ENCODE measurements at places on chromosomes 11 and 22. TPM values are rescaled to one million over a fixed set of nuclear protein-coding genes. Genes with fewer than 3 reads are reported as not detected.

The TMEM225 gene
- total RNA-seq: not detected

The TRIM51 gene
- not detected for total RNA-seq

The ABTB2 gene
- total RNA-seq: 6.3 TPM

The OSBP2 gene
- total RNA-seq: 14.5 TPM

The PIWIL4 gene
- 2.7 TPM for total RNA-seq

The PVALB gene
- total RNA-seq: not detected

The AQP11 gene
- 0.69 TPM for total RNA-seq

DNA sequence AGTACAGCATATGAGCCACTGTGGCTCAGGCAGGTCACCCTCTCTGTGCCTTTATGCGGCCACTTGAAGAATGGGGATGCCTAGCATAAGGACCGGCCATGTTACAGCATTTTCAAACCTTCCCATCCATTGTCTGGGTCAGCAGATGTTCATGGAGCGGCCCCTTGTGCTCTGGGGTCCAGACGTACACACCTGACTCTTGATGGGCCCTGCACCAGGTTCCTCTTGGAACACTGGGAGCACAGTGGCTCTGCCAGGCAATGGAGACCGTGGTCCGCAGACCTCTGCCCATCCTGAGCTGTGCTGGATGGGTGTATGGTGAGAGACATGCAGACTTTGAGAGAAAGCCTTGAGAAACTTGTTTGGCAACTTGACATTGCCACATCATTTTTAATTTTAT lies 9.8 kb downstream of the PRDM11 start:
- H3K27me3 ChIP-seq: no peaks in the 10 kb centered on the region
- peak; percentile 10 for DNase-seq
- H3K36me3 ChIP-seq: no peaks in the 10 kb centered on the region
- H3K4me3 ChIP-seq: no peak overlapping the region

- DNase-seq: no peak
- H3K27ac ChIP-seq: no peak overlapping the region
- no peaks in the 10 kb centered on the region for H3K4me1 ChIP-seq
- H3K36me3 ChIP-seq: no peaks in the 10 kb centered on the region
- H3K27me3 ChIP-seq: no peaks in the 10 kb centered on the region
These were observed 86.5 kb upstream of the PITPNB start for GRCh38 chr22:28005513-28005912.

DNA sequence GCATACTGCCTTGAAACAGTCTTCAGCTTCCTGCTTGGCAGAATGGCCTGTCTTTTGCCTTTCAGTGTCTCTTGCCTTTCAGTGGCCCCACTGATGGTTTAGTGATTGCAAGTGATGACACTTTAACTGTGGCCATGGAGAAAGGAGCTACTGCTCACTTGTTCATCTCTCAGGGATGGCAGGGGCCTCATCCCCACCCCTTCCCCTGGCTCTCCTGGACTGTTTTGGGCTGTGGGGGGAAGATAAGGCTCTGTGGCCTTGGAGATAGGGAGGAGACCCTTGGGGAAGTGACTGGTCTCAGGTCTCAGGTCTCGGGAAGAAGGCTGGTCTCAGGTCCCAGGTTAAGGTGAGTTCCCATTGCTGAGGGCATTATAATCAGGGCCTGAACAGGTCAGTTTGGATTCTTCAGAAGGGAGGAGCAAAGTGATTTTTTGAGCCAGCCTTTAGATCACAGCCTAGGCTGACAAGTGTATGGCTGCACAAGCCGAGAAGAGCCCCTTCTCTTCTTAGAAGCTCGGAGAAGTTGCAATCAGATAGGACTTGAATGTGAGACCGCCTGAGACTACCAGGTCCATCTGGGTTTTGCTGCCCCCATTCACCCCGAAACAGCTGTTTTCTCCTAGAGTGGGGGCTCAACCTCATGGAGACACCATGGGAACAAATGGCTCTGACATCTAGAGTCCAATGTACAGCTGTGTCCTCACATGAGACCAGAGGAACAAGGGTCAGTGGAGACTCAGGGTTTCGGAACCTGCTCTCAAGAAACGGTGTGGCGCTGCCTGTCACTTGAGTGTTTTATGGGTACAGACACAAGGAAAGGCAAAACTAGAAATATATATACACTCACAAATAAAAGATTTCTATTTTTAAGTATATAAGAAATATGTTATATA lies 15.9 kb upstream of the P2RY2 start:
- peaks cover 30% of the 10 kb centered on the region for H3K4me1 ChIP-seq
- H3K27ac ChIP-seq: peak overlapping the region; percentile 87
- no peaks in the 10 kb centered on the region for H3K36me3 ChIP-seq
- no peaks in the 10 kb centered on the region for H3K27me3 ChIP-seq

GRCh38 chr11:103433386-103434072 lies 324.3 kb downstream of the DYNC2H1 start:
- DNase-seq: no peak
- H3K4me3 ChIP-seq: no peak overlapping the region
- no peaks in the 10 kb centered on the region for H3K4me1 ChIP-seq
- no peaks in the 10 kb centered on the region for H3K36me3 ChIP-seq

GRCh38 chr11:107392611-107393010 lies 65.0 kb downstream of the CWF19L2 start:
- DNase-seq: no peak
- H3K27ac ChIP-seq: no peak overlapping the region
- H3K27me3 ChIP-seq: no peaks in the 10 kb centered on the region
- H3K36me3 ChIP-seq: peaks cover 13% of the 10 kb centered on the region
- H3K4me3 ChIP-seq: no peak overlapping the region
- no peaks in the 10 kb centered on the region for H3K4me1 ChIP-seq

- no peaks in the 10 kb centered on the region for H3K36me3 ChIP-seq
- DNase-seq: no peak
- H3K4me3 ChIP-seq: no peak overlapping the region
- no peaks in the 10 kb centered on the region for H3K27me3 ChIP-seq
- H3K27ac ChIP-seq: no peak overlapping the region
These were observed 5.1 kb upstream of the CALCA start for GRCh38 chr11:14977101-14977880.

GRCh38 chr22:48886604-48887393 lies 940.9 kb downstream of the BRD1 start:
- peak; percentile 13 for DNase-seq
- H3K27me3 ChIP-seq: no peaks in the 10 kb centered on the region
- no peak overlapping the region for H3K27ac ChIP-seq

- H3K27me3 ChIP-seq: no peaks in the 10 kb centered on the region
- no peaks in the 10 kb centered on the region for H3K36me3 ChIP-seq
- H3K4me1 ChIP-seq: no peaks in the 10 kb centered on the region
- DNase-seq: no peak
- no peak overlapping the region for H3K4me3 ChIP-seq
These were observed 27.9 kb downstream of the PAX6 start for GRCh38 chr11:31783252-31783651.

GRCh38 chr11:120186774-120187591 lies 23.8 kb upstream of the OAF start:
- peak; percentile 19 for DNase-seq
- H3K27me3 ChIP-seq: no peaks in the 10 kb centered on the region
- H3K27ac ChIP-seq: peak overlapping the region; percentile 30
- no peak overlapping the region for H3K4me3 ChIP-seq

DNA sequence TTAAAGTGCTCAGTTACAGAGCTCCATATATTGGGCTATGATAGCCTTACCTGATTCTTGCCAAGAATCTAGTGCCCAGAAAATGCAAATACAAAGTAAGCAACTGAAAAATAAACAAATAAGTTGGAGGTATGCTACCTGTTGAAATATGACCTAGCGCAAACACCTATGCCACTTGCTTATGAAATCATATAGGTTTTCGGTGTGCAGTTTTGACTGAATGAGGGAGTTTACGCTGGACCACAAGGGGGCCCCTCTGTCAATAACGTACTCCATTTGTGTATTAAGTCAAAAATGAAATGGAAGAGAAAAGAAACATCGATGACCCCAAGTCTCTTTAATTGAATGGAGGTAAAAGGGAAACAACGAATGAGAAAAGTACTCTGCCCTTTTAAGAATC lies 84.9 kb upstream of the TRIM77 start:
- H3K27ac ChIP-seq: no peak overlapping the region
- H3K4me3 ChIP-seq: no peak overlapping the region
- H3K27me3 ChIP-seq: no peaks in the 10 kb centered on the region
- H3K36me3 ChIP-seq: no peaks in the 10 kb centered on the region

DNA sequence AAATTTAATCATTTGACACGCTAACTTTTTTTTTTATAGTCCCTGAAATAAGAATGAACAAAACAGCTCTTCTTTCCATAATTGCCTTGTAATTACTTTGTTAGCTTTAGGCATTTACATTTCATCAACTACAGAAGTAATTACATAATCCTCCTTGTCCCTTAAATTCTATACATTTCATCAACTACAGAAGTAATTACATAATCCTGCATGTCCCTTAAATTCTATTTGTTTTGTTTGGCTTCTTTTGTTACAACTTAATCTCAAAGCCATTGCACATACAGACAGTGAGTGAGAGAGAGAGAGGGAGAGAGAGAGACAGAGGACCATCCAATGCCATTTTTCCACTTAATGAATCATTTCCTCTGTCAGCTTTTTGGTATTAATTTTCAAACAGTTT lies 873.2 kb downstream of the METTL15 start:
- no peak for DNase-seq
- no peaks in the 10 kb centered on the region for H3K4me1 ChIP-seq
- no peaks in the 10 kb centered on the region for H3K36me3 ChIP-seq
- H3K27me3 ChIP-seq: no peaks in the 10 kb centered on the region

DNA sequence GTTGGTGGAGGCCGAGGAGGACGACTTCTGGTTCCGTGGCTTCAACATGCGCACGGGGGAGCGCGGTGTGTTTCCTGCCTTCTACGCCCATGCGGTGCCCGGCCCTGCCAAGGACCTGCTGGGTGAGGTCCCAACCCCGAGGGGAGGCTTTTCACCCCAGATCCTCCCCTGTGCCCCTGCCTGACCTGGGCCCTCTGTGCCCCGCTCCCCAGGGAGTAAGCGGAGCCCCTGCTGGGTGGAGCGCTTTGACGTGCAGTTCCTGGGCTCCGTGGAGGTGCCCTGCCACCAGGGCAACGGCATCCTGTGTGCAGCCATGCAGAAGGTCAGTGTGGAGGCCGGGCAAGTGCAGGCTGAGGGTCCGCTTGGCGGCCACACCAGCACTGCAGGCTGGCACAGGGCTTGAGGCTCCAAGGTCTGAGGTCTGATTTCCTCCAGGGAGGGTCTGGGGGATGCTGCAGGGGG lies 5.1 kb downstream of the MAPK8IP2 start:
- peaks cover 9% of the 10 kb centered on the region for H3K4me1 ChIP-seq
- DNase-seq: peak; percentile 72
- H3K36me3 ChIP-seq: no peaks in the 10 kb centered on the region
- H3K27ac ChIP-seq: no peak overlapping the region
- H3K4me3 ChIP-seq: no peak overlapping the region

DNA sequence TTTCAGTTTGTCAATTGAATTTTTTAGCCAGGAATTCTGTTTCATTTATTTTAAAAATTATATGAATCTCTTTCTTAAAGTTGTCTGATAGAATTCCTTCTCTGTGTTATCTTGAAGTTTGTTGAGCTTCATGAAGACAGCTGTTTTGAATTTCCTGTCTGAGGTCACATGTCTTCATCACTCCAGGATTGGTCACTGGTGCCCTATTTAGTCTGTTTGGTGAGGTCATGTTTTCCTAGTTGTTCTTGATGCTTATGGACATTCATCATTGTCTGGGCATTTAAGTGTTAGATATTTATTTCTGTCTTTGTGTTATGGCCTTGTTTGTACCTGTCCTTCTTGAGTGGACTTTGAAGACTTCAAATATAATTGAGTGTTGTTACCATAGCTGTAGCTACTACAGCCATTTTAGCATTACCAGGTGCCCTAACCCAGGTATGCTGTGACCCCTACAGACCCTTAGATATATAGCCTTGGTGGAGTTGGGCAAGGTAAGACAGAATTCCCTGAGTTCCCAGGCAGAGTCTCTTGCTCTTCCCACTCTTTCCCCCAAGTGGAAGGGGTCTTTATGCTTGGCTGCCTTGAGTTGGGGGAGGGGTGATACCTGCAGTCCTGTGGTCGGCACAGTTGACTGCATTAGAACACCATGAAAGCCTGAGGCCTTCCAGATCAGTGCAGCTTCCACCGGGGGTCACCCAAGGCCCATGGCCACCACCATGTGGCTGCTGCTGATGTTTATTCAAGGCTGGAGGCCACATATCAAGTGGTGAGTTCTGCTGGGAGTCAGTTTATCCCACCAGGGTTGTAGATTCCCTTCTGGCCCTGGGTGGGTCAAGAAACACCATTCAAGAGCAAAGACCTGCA lies 229.6 kb downstream of the DYNC2H1 start:
- no peak overlapping the region for H3K27ac ChIP-seq
- no peaks in the 10 kb centered on the region for H3K4me1 ChIP-seq
- no peaks in the 10 kb centered on the region for H3K27me3 ChIP-seq

GRCh38 chr11:17563961-17564686 lies 17.1 kb downstream of the OTOG start:
- no peaks in the 10 kb centered on the region for H3K36me3 ChIP-seq
- H3K27ac ChIP-seq: no peak overlapping the region
- no peak overlapping the region for H3K4me3 ChIP-seq

DNA sequence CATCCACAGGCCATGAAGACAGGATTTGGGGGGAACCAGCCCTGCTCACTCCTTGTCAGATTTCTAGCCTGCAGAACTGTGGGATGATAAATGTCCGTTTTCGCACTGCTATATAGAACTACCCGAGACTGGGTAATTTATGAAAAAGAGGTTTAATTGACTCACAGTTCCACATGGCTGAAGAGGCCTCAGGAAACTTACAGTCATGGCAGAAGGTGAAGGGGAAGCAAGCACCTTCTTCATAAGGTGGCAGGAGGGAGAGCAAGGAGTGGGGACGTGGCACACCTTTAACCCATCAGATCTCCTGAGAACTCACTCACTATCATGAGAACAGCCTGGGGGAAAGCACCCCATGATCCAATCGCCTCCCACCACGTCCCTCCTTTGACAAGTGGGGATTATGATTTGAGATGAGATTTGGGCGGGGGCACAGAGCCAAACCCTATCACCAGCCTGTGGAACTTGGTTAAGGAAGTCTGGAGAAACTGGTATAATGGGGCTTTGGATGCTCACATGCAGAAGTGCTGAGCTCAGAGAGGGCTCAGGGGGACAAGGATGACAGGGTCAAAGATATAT lies 50.7 kb downstream of the MYEOV start:
- no peaks in the 10 kb centered on the region for H3K4me1 ChIP-seq
- no peaks in the 10 kb centered on the region for H3K36me3 ChIP-seq
- no peaks in the 10 kb centered on the region for H3K27me3 ChIP-seq
- H3K27ac ChIP-seq: no peak overlapping the region
- no peak overlapping the region for H3K4me3 ChIP-seq
- peak; percentile 4 for DNase-seq

GRCh38 chr11:70667767-70668166 lies 269.4 kb downstream of the CTTN start:
- H3K27me3 ChIP-seq: peaks cover under 1% of the 10 kb centered on the region
- H3K4me1 ChIP-seq: peaks cover 3% of the 10 kb centered on the region
- DNase-seq: no peak
- H3K27ac ChIP-seq: no peak overlapping the region
- H3K36me3 ChIP-seq: no peaks in the 10 kb centered on the region

DNA sequence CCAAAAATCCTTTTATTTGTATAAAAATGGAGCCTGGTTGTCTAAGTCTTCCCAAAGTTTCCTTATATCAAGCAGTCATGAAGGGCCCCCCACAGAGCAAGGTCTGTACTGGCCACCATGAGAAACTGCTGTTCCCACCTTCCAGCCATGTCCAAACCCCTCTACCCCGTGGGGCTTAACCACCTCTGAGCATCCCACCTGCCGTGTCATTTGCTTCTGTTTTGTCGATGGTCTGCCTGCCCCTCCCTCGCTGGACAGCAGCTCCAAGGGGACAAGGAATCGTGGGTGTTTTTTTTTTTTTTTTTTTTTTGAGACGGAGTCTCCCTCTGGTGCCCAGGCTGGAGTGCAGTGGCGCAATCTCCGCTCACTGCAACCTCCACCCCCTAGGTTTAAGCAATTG lies 11.1 kb upstream of the ANO1 start:
- H3K4me1 ChIP-seq: no peaks in the 10 kb centered on the region
- no peak overlapping the region for H3K27ac ChIP-seq
- no peaks in the 10 kb centered on the region for H3K27me3 ChIP-seq
- H3K36me3 ChIP-seq: no peaks in the 10 kb centered on the region
